ENCODE measurements at places on chromosomes 13 and 19.

GRCh38 chr13:49444524-49445395 lies 686 bp downstream of the SETDB2 start:
- no peak for DNase-seq

- no peak for DNase-seq
These were observed 13.2 kb upstream of the CREB3L3 start for GRCh38 chr19:4140237-4140711.

- no peak for DNase-seq
These were observed 3.9 kb downstream of the MIDN start for GRCh38 chr19:1252221-1252820.

DNA sequence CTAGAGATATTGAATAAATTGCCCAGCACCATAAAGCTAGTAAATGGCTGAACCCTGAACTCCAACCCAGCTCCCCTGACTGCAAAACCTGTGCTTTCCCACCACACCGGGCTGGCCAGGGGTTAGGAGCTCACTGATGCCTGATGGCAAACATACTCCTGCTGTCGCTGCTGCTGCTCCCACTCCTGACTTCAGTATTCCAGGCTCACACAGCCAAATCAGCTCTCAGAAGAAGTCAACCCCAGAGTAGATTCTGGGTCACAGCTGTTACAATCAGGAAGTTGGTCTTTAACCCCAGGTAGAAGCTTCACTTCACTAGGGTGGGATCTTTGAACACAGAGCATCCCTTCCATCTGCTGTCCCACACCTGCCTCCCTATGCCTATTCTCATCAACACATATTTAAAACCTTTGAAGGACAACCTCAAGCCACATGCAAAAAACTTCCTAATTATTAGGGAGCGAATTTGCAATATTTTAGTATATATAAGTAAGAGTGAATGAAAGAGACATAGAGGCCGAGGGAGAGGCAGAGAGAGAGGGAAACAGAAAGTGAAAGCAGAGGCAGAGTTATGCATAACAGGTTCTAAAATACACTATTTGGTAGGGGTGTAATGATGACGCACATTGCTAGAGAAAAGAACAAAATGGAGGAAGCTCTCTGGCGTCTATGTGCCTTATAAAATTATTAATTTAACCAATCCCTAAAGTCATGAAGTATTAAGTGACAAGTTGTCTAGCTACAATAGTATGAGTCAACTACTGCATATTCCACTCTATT lies 99.4 kb upstream of the SERP2 start:
- no peak for DNase-seq

GRCh38 chr13:102779436-102780159 lies 6.0 kb upstream of the TEX30 start:
- no peak for DNase-seq

DNA sequence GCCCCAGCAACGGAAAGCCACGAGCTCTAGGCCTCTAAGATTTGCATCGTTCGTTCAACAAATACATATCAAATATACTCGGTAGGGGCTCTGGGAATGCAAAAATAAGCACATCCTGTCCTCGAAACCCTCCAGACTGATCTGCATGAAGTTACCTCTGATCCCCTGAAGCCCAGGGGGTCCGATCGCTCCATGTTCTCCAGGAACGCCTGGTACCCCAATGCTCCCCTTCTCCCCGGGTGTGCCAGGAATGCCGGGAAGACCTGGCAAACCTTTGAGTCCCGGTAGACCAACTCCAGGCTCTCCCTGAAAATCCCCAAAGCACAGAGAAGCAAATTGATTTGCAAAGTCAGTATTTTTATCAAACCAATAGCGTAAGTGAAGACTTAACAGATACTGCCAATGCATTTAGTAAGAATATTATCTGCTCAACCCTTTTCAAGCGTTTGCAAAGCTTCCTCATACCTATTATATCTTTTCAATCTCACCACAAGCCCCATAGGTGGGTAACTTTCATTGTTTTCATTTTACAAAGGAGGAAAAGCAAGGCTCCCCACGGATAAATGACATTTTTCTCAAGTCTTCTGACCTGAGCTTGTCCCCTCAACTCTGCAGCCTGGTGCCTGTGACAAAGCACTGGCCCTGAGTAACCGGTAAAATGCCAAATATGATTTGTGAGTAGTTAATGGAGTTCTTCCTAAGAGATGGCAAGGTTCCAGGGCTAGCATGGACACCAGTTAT lies 127.7 kb downstream of the COL4A1 start:
- DNase-seq, result no peak

- no peak for DNase-seq
These were observed 69.4 kb downstream of the PSPC1 start for GRCh38 chr13:19713186-19713965.

GRCh38 chr19:16326401-16327168 lies 2.0 kb downstream of the KLF2 start:
- DNase-seq, result no peak

- DNase-seq, result no peak
These were observed 786.2 kb downstream of the SLITRK6 start for GRCh38 chr13:85013006-85013405.

DNA sequence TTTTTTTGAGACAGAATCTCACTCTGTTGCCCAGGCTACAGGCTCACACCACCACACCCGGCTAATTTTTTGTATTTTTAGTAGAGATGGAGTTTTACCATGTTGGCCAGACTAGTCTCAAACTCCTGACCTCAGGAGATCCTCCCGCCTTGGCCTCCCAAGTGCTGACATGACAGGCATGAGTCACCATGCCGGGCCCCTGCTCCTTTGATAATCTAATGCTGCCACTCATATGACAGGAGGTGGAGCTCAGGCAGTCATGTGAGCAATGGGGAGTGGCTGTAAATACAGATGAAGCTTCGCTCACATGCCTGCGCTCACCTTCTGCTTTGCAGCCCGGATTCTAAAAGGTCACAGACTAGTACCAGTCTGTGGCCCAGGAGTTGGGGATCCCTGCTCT lies 25.1 kb downstream of the ARHGEF18 start:
- no peak for DNase-seq

- DNase-seq, result peak; percentile 15
These were observed 1.4 kb upstream of the CCDC97 start for GRCh38 chr19:41308450-41309179.

GRCh38 chr13:60090574-60090973 lies 73.2 kb downstream of the DIAPH3 start:
- DNase-seq, result no peak

DNA sequence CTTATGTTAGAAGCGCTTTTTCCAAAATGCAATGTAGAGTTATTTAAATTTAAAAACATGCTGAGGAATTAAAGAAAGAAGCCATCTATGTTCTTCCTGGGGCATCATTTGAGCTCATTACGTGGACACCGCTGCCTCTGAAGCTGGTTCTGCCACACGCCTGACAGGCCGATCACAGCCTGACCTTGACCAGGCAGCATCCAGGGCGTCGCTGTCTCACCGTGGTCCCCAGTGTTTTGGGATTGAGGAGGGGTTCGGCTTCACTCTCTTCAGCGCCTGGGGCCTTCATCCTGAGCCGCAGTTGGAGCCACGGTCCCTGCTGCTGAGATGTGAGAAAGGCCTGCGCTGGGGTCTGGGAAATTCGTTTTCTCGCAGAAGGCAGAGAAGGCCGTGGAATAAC lies 64.0 kb downstream of the ATP11A start:
- no peak for DNase-seq

DNA sequence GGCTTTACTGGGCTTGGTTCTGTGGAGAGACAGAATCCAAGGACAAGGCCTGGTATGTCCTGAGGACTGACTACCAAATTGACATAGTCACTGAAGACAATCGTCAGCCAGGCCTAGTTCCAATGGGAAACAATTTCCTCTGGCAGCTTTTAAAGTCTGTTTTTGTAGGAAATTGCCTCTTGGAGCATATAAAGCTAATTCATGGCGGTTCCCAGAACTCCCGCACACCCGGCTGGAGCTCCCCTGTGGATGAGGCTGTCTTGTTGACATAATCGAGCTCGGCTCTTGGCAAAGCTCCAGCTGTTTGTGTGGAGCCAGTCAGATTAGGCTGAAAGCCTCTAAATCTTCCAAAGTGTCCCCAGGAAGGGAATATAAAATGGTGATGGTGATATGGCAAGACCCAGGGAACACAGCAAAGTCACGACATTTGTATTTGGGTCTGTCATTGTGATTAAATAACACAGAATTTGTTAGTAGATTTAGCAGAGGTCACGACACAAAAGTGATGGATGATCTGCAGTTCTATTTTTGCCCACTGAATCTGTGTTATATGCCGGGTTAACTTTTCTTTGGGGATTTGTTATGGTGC lies 395.0 kb downstream of the PCDH9 start:
- DNase-seq, result peak; percentile 12

GRCh38 chr19:3880471-3881271 lies at the start of gene ATCAY:
Gene ATCAY, plus strand, starts transcription at chr19:3880685. Its CDS starts 5,083 bp downstream, at chr19:3885768.
- DNase-seq, result peak; percentile 37

GRCh38 chr19:14164724-14165493 lies 28.5 kb upstream of the ASF1B start:
- DNase-seq, result no peak

GRCh38 chr13:21361706-21362105 lies 97.4 kb downstream of the ZDHHC20 start:
- no peak for DNase-seq

DNA sequence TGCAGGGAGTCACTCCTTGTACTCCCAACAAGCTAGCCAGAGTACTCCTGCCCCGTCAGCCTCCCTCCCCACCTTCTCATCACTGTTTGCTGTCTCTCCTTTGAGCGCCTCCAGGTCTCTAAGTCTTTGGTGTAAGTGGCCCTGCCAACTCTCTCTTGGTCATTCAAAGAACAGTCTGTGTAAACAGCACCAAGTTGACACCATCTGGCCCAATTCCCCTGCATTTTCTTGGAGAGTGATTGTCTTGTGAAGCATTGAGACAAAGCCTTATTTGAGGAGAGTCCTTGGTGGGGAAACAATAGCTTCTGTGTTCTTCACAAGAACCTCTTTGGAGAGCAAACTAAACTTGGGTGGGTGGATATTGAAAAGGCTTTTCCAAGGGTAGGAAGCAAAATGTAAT lies 114.6 kb upstream of the RNF113B start:
- DNase-seq, result no peak

GRCh38 chr19:28422791-28423650 lies 789.9 kb downstream of the UQCRFS1 start:
- DNase-seq, result no peak

DNA sequence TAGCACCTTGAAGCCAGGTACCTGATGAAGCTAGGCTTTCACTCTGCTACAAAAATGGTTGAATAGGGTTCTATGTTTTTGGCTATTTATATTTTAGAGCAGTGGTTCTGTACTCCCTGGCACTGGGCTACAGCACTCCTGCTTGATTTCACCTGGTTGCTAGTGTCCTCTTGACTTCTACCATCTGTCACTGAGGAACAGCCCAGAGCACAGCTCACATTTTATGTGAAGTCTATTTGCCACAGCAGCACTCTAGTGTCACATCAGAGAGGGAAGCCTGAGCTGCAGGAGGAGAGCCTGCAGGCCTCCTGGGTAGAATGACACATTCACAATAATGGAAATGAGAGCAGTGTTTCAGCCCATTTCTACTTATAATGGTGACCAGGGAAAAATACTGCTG lies 184.2 kb downstream of the ZNF486 start:
- no peak for DNase-seq

- DNase-seq, result no peak
These were observed 176.9 kb downstream of the KDM4B start for GRCh38 chr19:5145521-5146511.

DNA sequence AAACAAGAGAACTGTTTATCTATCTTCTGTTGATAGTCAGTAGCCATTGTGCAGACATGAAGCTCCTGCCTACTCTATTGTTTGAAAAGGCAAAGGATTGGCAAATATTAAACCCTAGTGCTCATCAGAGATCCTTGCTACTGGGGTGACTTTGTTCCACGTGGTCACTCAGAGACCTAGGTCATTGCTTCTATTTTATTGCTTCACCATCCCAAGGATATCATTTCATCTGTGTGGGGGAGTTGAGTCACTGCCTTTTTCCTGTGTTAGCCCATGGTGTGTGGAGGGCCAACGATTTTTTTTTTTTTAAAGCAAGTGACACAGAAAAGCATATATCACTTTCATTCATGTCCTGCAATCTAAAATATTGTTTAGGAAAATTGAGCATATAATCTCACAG lies 254.1 kb upstream of the RXFP2 start:
- DNase-seq, result no peak

DNA sequence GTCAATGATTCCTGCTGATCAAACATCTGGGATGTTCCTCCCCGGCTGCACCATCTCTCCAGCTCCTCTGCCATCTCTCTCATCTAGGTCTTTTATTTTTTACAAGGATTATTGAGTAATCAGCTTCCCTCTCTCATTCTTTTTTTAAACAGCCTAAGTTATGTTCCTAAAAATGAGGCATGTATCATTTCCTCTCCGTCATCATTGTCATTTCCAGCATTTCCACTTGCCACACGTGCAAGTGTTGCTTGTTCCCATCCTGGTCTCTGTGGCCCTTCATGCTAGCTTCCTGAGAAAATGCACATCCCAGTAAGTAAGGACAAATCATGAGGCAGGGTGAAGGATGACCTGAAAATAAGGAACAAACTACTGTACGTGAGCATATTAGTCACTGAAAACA lies 102.7 kb upstream of the POSTN start:
- DNase-seq, result no peak

DNA sequence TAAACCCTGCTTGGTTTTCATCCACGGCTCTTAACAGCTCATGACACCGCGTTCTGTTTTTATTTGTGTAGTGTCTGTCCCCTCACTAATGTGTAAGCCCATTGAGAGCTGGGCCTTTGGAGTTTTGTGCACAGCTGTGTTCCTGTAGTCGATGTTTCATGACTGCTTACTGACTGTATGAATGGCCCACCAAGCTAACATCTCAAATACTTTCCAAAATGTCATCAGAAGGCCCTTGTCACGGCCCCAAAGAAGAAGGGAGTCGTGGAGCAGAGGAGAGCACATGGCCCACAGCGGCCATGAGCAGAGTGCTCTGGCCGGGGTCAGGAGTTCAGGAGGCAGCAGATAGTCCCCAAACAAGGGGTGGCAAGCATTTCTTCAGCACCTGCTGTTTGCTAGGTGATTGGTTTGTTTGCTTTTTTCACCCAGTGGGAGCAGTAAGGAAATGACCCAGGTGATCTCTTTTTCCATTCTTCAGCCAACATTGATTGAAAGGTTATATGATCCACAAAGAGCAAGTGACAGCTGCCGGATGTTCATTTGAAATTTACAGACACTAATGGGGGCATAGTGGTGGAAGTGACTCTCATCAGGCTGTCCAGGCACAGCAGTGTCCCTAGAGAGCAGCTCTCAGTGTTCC lies 315.2 kb downstream of the ATP8A2 start:
- no peak for DNase-seq

GRCh38 chr19:2244486-2244885 lies 4.6 kb upstream of the AMH start:
- DNase-seq, result no peak

GRCh38 chr13:85597790-85598500 lies 201.3 kb downstream of the SLITRK6 start:
- DNase-seq, result no peak

GRCh38 chr13:61358599-61358998 lies 57.0 kb downstream of the PCDH20 start:
- no peak for DNase-seq

All from cerebellar nuclear complex (tissue), 1 donor.